Substantia nigra (tissue), 51 donors: ENCODE measurements at places on chromosomes 11 and 22.
A peak's percentile ranks its signal among the peaks of the same experiment; 100 is the strongest.

DNA sequence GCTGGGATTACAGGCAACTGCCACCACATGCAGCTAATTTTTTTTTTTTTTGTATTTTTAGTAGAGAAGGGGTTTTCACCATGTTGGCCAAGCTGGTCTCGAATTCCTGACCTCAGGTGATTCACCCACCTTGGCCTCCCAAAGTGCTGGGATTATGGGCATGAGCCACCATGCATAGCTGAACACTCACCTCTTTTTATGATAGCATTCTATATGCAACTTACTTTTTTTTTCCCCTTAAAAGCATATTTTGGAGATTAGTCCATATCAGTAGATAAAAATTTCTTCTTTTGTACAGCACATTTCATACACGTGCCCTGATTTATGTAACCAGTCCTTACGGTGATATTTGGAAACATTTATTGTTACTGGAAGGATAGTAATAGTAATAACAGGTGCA is 14.6 kb downstream of the GTPBP1 start:
- no peak for DNase-seq

GRCh38 chr11:125448136-125448535 is 47.9 kb downstream of the FEZ1 start:
- DNase-seq: no peak

GRCh38 chr11:57476047-57476756 is 15.9 kb downstream of the RTN4RL2 start:
- no peak for DNase-seq

DNA sequence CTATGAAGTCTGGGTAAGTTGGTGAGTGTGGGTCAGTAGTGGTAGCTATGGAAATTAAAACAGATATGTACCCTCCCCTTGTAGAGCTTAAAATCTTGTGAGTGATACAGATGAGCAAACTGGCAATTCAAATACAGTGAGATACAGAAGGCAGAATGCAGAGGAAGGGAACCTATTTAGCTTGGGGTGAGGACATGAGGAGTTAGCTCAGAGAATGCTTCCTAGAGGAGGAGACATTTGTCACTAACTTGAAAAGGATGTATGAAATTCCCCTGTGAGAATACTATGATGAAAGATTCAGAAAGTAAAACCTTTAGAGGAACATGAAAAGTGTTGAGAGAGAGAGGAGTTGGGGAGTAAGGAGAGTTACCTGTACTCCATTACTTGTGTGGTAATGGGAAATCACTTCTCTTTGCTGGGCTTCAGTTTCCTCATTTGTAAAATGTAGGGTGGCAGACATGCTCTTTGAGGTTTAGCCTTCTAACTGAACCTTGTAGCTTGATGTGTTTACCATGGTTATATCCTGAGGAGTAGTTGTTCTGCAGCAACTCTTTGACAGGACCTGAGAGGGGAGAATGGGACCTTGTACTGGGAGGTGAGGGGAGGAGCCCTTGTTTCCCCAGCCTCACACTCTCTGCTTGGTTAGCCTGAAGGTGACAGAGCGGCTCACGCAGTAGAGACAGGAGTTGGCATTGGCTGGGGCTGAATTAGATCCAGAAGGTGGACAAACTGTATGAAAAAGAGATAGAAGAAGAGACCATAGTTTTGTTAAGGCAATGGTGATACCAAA is 17.9 kb downstream of the SWAP70 start:
- no peak for DNase-seq

DNA sequence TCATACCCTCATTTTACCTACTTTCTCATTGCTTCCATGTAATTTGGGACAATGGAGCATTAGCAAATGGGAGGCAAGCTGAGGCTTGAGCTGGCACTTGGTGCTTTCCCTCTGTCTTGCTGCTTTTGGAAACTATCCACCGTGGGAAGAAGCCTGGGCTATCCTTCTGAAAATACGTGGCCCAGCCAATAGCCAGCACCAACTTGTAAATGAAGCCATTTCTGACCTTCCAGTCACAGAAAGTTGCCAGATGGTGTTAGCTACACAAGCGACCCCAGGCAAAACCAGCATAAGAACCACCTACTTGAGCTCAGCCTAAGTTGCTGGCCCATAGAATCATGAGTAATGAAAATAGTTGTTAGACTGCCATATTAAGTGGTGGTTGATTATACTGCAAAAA is 18.5 kb upstream of the SPON1 start:
- no peak for DNase-seq

DNA sequence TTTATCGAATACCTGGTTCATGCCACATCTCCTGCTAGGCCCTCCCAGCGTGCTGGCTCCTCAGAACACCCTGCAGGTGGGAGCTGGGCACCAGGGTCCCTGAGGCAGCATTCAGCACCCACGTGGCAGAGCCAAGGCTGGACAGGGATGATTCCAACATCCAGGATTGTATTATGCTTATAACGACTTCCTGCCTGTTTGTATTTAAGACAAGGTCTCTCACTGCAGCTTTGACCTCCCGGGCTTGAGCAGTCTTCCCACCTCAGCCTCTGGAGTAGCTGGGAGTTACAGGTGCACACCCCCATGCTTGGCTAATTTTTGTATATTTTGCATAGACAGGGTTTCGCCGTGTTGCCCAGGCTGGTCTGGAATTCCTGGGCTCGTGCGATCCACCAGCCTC is 64.7 kb upstream of the WNT7B start:
- DNase-seq: no peak

DNA sequence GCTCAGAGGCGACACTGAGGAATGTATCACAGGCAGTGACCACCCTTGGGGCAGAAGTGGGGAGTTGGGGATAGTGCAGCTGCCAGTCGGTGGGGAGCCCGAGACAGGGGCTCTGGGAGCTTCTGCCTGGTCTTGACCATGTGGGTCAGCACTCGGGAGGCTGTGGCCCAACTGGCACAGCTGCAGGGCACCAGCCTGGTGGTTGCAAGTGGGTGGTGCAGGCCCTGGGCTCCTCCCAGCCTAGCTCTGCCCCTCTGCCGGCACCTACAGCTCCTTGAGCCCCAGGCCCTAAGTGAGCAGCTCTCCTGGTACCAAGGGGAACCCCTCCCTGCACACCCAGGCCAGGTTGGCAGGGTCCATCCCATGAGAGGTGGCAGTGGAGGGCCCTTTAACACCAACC is 12.6 kb upstream of the RASL10A start:
- no peak for DNase-seq

DNA sequence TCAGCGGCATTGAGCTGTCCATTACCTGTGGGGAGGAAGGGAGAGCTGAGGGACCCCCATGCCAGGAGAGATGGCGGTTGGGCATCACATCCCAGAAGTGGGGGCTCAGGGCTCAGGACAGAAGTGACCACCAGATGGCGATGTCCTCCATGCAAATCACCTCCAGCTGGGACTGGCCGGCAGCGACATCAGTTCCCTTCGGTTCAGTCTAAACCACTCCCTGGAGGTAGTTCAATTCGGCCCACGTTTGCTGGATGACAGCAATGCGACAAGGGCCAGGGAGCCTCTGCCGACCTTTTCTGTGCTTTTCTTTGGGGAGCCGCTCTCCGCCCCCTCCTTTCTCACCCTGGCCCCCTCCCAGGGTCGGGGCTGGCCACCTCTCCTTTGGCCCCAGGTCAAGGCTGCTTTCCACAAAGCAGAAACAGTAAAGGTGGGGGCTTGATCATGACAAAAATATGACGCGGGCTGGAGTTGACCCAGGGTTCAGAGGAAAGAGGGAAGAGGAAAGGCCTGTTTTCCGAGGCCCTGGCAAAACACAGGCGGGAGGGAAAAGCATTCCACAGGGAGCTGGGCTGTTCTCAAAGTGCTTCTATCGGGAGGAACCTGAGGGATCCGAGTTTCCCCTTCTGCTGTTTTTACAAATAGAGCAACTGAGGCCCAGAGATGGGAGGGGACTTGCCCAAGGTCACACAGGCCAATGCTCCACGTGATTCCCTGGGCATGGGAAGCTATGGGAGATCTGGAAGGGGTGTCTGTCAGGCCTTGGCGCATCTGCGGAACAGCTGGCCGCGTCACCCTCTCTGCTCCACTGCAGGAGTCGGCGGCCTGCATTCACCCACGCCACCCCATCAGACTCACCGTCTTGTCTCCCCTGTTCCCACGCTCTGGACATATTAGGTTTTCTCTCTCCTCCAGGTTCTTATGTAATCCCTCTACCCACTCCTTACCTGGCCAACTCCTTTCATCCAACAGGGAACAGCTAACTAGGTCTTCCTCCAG is 54.7 kb downstream of the FBXO7 start:
- DNase-seq: peak; percentile 71

- DNase-seq: no peak
Measured at GRCh38 chr11:6638429-6638828, 17.2 kb downstream of the DCHS1 start.

GRCh38 chr22:31626427-31627150 is 35.4 kb downstream of the PISD start:
- DNase-seq: no peak

GRCh38 chr22:46592390-46592872 is 27.8 kb upstream of the GRAMD4 start:
- DNase-seq: no peak

DNA sequence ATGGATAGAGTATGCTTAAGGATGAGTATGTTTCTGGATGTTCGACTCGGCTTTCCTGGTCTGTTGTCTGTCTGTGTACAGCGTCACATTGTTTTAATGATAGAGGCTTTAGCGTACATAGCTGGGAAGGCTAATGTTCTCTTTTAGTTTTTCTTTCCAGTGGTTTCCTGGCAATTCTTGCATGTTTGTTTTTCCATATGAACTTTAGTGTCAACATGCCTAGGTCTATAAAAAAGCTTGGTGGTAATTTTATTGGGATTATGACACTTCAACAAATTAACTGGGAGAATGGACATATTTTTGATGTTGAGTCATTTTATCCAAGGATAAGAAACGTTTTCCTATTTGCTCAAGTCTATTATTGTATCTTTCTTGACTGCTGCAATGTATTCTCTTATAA is 17.6 kb downstream of the F2 start:
- DNase-seq: no peak

DNA sequence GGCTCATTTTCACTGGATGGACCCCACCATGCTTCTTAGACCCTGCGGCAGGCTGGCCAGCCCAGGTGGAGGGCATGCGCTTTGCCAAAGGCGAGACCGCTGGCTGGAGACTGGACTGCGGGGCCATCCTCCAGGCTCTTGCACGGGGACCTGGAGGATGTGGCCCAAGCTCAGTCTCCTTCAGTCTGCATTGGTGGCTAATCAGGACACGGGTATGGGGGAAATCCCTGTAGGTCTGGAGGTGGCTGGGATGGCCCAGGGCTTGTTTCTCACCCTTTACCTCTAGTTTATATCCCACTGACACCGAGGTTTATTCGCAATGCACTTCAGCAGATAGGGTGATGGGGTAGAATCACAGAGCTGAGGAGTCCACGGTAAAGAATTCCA is 45.0 kb downstream of the BCR start:
- DNase-seq: no peak

DNA sequence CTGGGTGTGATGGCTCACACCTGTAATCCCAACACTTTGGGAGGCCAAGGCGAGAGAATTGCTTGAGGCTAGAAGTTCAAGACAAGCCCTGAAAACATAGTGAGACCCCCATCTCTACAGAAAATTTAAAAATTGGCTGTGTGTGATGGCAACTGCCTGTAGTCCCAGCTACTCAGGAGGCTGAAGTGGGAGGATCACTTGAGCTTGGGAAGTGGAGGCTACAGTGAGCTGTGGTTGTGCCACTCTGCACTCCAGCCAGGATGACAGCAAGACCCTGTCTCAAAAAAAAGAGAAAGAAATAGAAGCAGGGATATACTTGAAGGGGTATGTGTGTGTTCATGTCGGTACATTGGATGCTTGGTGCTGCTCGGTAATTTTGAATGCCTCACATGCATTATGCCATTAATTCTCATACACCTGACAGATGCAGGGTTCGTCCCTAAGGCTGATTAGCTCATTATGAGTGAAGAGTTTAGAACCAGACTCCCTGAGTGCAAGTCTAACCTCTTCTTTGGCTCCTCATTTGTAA is 14.0 kb downstream of the CRKL start:
- DNase-seq: no peak

DNA sequence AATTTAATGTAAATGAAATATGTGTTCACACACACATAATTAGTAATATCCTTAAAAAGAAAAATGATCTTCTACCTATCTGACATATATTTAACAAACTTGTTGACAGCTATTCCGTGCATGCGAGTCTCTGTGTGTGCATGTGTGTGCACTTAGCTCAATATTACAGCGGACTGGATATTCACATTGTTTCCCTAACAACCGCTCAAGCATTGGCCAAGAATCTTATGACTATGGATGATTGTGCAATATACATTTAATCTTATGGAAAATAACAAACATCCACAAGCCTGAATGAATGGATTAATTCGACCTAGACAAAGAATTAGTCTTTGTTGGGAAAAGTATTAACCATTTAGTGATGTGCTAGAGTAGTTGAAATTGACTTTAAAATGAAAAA is 1078.6 kb downstream of the LRRC4C start:
- DNase-seq: no peak

DNA sequence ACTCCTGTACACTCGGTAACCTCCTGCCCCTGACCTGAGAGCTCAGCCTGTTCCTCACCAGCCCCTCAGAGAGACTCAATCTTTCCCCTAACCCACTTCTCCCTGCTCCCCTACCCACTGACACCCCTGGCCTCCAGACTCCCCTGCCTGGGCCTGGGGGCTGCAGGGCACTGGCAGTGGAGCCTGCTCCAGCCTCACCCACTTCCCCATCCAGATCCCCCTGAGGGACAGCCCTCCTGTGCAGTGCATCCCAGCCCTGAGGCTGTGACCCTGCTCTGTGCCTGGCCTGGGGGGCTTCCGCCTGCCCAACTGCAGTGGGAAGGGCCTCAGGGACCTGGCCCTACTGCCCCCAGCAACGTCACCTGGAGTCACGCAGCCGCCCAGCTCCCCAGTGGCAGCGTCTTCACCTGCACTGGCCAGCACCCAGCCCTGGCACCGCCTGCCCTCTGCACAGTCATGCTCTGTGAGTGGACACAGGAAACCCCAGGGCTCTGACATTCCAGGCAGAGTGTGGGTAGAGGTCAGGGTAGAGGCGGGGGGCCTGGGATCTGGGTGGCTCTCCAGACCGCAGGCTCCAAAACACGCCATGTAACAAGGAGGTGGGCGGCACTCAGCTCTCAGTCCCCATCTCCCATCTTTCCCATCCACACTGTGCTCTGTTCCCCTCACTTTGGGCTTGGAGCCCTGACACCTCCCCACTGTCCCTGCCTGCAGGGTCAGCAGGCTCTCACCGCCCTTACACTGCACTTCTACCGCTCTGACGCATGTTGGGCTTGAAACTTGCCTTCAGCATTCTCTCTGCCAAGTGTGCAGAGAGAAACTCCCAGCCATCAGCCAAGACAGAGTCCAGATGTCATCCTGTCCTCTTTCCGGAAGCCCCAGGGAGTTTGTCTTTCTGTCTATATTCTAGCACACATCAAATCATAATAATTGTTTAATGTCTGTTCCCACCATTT is 5.1 kb downstream of the VSIG10L2 start:
- DNase-seq: no peak

GRCh38 chr11:72240461-72241290 is 3.3 kb downstream of the PHOX2A start:
- DNase-seq: no peak
